Stimulated activated naive CD4-positive, alpha-beta T cell treated with Interleukin-2 at 50 U/mL for 16 hours (primary cell): ENCODE measurements at places on chromosomes 6 and 20.

DNA sequence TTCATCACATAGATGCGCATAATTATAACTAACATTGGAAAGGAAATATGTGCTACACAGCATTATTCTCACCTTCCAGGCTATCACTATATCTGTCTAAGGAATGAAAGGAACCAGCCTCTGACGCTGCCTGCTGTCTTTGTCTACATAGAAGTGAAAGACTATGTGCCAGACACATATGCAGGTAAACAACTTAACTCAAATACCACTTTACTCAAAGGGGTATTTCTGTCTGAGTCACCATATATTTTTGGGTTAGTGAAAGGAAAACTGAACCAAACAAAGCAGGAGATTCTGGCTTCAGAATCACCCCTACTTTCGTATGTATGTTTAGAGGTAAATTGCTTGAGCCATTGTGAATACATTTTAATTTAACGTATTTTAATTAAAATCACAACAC, 328.6 kb upstream of the PLCB4 start:
- no peak for DNase-seq

DNA sequence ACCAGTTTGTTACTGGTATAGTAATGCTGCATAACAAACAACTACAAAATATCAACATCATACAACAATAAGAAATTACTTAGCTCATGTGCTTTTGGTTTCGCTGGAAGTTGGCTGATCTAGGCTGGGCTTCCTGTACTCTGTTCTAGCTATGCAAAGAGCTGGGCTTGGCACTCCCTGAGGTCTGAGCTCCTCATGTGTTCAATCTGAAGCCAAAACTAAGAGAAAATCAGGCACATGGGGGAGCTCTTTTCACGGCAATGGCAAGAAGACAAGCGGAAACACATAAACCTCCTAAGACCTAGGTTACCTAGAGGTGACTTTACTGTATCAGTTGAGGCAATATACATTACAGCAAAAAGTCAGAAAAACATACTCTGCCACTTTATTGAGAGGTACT, 574.2 kb downstream of the KHDRBS2 start:
- no peak for DNase-seq

DNA sequence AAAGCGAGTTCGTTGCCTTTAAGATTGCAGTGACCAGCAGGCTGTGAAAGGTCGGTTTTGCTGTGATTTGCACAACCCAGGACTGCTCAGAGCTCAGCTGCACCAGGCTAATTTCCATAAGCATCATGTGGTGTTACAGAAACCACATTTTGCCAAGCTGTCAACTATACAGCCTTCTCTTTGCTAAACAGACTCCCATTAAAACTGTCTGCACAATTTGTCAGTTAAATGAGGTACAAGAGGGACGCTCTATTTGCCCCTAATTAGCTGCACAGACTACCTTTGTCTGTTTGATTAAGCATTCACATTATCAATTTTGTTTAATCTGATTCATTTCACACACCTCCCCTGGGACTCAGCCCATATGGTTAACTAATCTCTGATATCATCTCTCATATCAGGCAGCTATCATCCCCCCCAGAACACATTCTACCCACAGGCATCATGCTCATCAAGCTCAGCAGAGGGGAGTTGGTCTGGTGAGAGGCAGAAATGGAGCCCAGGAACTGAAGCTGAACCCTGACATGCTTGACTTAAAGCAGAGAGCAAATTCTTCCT, 62.1 kb downstream of the OLIG3 start:
- DNase-seq = no peak

DNA sequence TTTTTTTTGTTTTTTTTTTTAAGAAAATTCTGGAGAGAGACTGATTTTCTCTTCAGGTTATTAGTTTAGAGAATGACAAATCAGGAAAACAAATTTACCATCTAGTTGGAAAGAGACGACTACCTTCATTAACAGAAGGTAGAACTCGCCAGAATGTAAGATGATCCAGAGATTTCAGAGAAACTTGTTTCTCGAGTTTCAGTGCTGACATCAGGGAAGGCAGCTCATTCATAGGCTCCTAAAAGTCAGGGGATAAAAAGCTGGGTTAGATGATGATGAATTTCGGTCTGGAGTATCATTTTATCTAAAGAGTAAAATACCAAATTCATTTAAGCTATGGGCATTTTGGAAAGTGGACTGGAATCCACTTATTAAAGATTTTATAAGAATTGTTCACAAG, 27.9 kb downstream of the ZNF334 start:
- DNase-seq = no peak

GRCh38 chr6:133644548-133644891, 244.4 kb upstream of the TCF21 start:
- DNase-seq = no peak

GRCh38 chr6:37517411-37517812, 17.7 kb upstream of the CCDC167 start:
- peak; percentile 80 for DNase-seq

DNA sequence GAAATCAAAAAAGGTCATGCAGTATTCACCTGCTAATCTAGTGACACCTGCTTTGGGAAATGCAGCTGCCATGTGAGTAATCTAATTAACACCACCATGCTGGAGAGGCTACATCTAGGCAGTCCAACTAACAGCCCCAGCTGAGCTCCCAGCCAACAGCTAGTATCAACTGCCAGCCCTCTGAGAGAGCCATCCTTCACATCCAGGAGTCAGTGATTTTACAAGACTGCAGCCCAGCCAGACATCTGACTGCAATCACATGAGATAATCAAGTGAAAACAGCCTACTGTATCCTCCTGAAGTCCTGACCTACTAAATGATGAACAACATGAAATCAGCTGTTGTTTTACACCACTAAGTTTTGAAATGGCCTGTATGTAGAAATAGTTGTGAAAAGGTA, 298.4 kb downstream of the TRDN start:
- DNase-seq = no peak

GRCh38 chr6:49607391-49607982, 29.2 kb downstream of the RHAG start:
- no peak for DNase-seq

DNA sequence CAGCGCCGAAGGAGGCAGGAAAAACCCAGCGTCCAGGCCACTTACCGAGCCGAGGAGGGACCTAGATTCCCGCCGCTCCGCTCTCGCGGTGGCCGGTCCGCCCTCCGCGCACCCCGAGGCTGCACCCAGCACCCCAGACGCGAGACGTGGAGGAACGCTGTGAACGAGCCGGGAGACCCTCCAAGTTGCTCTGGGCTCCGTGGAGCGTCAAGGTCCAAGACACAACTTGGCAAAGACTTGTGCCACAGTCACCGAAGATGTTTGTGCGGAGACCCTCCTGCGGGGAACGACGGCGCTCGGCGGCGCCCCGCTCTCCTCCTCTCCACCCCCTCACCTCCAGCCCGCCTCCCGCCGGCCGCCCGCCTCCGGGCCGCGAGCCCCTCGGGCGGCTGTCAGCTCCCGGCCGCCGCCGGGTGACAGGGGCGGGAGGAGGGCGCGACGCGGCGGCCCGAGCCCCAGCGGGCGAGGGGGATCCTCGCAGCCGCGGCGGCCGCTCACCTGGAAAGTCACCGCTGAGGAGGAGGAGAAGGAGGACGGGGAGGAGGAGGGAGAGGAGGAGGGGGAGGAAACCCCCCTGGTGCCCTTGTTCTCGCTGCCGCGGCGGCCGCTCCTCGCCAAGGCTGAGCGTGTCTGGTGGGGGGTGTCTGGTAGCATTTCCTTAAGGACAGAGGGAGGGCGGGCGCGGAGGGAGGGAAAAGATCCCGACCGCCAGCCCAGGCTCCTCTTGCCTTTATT, 637 bp upstream of the HIVEP2 start:
- peak; percentile 59 for DNase-seq

GRCh38 chr6:56913285-56914074, 41.4 kb upstream of the BEND6 start:
- no peak for DNase-seq

DNA sequence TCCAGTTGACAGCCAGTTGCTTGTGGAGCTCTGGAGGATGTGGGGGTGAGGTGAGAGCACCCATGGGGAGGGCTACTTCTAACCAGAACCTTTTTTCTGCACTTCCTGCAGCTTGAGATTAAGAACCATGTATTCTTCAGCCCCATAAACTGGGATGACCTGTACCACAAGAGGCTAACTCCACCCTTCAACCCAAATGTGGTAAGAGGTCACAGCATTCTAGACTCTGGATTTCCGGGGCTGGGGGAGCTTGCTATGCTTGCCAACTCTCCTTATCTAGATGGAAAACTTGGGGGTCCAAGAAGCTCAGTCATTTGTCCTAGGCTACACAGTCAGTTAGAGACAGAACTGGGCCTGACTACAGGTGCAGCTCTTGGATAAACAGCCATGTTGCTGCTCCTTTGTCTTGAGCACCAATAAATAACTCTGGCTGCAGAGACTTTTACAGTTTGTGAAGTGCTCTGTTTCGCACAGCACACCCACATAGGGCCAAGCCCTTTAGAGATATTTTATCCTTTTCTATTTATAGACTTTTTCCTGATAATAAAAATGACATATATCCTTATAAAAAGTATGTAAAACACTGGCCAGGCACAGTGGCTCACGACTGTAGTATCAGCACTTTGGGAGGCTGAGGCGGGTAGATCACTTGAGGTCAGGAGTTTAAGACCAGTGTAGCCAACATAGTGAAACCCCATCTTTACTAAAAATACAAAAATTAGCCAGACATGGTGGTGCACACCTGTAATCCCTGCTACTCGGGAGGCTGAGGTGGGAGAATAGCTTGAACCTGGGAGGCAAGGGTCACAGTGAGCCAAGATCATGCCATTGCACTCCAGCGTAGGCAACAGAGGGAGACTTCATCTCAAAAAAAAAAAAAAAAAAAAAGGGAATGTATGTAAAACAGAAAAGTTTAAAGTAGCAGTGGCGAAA, 10.6 kb upstream of the IFT52 start:
- DNase-seq = no peak

DNA sequence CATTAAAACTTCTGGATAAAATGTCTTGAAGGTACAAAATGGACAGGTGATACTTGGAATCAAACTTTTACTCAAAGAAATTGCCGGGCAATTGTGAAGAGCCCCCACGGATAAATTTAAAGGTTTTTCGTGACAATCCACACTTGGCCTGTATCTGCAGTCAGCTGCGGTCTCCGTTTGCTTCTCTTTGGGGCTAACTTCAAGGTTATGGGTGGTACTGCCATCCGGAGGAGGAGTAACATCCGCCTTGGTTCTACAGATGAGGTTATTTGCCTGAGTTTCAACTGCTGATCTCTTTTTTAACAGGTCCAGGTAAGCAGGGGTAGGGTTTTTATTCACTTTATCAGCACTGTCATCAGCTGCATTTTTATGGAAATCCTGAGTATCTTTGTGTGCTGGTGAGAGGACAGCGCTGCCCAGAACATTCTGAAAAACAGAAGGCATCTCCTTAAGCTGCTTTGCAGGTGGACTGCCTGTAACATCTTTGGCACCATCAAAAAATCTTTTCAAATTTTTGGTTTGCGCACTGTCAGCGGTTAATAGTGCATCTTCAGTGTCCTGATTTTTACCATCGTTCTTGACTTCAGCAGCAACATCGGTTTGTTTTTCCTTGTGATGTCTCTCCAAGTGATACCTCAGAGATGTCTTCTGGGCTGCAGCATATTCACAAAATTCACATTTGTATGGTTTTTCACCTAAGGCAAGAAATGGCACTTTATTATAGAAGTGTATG, 16.9 kb downstream of the ZNF217 start:
- DNase-seq = no peak

- no peak for DNase-seq
Measured at GRCh38 chr6:121794630-121795029, 359.2 kb downstream of the GJA1 start.

DNA sequence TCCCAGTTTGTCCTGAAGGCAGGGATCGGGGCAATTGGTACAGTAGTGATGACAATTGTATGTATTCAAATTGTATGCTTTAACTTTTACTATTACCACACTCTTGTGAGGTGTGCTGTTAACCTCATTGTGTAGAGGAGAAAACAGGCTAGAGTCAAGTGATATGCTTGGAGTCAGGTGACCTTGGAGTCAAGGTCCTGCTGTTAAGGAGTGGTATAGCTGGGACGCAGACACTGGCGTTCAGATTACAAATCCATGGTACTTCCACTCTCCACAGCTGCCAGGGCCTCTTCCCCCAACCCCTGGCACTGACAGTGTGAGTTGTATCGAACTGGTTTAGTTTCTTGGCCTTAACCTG, 10.5 kb downstream of the CNPY3 start:
- DNase-seq = no peak

GRCh38 chr6:148388521-148388920, 45.9 kb downstream of the SASH1 start:
- no peak for DNase-seq

DNA sequence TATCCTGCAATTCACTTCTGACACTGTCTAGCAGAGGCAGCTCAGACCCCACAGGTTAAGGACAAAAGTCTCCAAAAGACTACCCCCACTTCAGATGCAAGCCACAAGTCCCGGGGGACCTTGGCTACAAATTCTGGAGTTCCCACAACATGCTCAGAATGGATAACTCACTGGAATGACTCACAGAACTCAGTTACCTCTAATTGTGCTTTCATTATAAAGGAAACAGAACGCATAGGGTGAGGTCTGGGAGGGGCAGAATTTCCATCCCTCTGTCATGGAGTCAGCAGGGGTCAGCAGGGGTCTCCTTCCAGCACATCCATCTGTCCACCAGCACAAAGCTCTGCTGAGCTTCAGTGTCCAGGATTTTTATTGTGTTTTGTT, 184.2 kb downstream of the CDH4 start:
- no peak for DNase-seq

DNA sequence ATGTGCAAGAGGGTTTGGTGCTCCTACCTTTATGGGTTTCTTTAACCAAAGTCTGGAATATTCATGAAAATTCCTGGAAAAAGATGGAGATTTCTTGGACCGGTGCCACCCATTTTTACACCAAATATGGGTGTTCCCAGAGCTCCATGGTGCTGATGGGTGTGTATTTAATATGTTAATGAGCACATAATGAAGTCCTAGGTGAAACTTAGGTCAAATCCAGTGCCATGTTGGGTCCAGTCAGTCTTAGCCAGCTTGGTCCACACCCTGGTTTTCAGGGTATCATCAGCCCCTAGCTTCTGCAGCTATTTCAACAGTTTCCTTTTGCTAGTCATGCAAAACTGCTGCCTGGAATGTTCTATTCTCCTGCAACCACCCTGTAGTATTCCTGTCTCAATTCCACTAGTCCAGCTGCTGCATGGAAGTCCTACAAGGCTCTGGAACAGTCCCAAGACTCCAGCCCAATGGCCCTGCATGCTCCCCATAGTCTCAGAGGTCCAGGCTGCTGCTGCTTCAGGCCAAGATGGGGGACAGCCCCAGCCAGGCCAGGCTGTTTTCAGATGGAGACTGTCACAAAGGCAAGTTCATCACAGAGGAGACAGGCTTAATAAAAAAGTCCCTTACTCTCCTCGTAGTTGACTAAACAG, 31.8 kb downstream of the CST9L start:
- no peak for DNase-seq

DNA sequence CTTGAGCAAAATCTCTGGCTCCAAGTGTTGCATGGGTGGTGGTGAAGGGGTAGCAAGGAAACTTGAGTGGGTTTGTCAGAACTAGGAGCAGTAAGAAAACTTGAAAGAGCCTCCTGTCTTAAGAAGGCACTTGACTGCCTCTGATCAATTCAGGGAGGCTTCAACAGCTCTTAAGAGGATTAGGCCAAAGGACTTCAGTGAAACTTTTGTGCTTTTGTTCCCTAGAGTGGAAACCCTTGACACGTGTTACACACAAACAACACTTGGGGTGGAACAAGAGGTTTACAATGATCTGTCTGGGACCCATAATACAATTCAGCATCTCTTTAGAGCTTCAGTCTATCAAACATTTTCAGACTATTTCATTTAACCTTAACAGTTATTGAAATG, 80.1 kb upstream of the ARMC2 start:
- DNase-seq = no peak
